ENCODE measurements at places on chromosomes 13 and 19.

DNA sequence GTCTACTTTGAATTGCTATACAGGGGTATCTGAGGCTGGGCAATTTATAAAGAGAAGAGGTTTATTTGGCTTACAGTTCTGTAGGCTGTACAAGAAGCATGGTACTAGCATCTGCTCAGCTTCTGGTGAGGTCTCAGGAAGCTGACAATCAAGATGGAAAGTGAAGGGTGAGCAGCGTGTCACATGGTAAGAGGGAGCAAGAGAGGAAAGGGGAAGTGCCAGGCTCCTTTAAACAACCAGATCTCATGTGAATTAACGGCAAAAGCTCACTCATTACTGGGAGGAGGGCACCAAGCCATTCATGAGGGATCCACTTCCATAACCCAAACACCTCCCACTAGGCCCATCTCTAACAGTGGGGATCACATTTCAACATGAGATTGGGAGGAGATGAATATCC is 222.4 kb downstream of the TDRD3 start:
- DNase-seq = no peak

DNA sequence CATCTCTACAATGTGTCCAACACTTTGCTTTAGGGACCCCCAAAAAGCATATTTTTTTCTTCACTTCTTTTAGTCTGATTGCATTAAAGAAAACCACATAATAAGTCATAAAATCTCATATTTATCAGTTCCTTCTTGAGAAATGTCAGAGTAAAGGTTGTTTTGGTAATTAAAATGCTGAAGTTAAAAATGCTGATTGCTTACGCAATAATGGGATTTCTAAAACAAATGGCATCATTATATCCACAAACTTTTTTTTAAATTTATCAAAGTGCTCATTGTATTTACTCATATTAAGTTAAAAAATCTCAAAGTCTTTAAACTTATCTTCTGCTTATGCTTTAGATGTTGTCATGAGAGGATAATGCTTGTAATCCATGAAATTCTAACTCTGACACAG is 737.2 kb upstream of the ARGLU1 start:
- no peak for DNase-seq

- no peak for DNase-seq
Measured at GRCh38 chr13:26656919-26657318, 99.4 kb downstream of the WASF3 start.

DNA sequence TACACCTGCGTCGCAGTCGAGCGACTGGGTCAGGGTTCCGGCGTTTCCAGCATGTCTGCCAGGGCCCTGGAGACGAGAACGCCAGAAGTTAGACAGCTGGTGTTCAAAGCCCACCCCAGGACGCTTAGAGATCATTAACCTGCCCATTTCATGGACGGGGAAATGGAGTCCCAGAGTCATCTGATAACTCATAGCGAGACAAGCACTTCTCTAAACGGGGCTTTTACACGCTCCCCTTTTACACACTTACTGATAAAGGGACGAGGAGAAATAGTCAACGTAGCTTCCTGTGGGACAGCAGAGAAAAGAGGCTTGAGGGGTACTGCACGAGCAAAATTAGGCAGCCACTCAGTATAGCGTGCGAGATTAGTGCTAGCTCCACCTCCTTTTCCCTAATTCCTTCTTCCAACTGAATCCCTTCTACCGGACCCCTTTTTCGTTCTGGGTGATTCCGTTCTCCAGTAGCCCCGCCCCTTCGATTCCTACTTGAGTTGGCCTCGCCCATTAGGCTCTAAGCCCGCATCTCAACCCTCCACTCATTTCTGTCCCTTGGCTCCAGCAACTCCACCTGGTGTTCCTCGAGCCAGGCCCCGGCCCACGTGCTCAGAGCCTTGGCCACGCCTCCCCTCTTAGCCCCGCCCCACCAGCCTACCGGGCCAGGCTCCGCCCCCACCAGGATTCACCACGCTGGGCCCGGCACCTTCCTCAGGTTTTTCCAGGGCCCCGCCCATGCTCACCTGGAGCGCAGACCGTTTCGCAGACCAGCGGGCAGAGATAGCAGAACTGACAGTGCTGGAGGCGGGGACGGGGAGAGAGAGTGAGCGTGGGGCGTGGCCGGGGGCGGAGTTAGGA is 3.7 kb downstream of the HRC start:
- peak; percentile 95 for DNase-seq

DNA sequence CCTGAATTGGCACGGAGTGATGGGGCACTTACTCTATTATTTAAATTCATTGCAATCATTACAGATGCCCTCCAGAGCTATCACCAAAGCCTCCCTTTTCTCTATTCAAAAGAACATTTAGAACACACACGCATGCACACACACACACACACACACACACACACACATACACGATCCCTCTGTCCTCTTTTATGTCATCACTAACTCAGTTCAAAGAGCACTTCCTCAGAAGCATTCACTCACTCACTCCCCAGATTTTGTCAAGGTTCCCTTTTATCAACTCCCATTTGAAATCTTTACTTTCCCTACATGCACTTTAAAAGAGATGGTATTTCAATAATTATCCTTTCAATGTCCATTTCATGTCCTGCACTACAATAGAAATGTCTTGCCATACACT is 22.4 kb upstream of the IGFL4 start:
- no peak for DNase-seq

GRCh38 chr13:110348309-110349105 is 41.4 kb downstream of the COL4A2 start:
- DNase-seq = no peak

- DNase-seq = no peak
Measured at GRCh38 chr13:101049166-101049850, 367.0 kb downstream of the NALCN start.

GRCh38 chr13:101116341-101116740 is 300.0 kb downstream of the NALCN start:
- no peak for DNase-seq
